ENCODE measurements at places on chromosomes 5 and 9. TPM values are rescaled to one million over a fixed set of nuclear protein-coding genes. Genes with fewer than 3 reads are reported as not detected.

The INSL6 gene
- not detected for total RNA-seq

The SH3PXD2B gene
- total RNA-seq: 13.2 TPM

The CARTPT gene
- 0.67 TPM for total RNA-seq

The LHX6 gene
- total RNA-seq: 1.1 TPM

The PLAC8L1 gene
- total RNA-seq: not detected

Measured in colonic mucosa (tissue), 4 donors.